ENCODE measurements at places on chromosomes 6 and 20.

- no peak for DNase-seq
Measured at GRCh38 chr20:59010995-59011873, 4.2 kb upstream of the CTSZ start.

DNA sequence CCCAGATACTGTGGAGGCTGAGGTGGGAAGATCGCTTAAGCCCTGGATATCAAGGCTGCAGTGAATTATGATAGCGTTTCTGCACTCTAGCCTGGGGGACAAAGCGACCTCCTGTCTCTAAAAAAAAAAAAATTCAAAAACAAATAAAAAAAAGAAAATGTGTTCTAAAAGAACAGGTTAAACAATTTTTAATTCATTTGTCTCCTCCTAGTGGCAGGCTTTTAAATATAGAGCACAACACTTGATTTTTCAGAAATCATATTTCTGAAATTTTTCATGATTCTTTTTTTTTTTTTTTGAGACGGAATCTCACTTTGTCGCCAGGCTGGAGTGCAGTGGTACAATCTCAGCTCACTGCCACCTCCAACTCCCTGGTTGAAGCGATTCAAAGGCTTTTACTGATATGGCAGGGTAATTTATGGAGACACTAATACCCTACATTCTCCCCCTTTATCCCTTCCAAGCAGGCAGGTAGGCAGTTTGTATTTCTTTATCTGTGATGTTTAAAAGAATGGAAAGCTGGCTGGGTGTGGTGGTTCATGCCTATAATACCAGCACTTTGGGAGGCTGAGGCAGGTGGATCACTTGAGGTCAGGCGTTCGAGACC lies 8.7 kb upstream of the GTF3C6 start:
- no peak for DNase-seq

DNA sequence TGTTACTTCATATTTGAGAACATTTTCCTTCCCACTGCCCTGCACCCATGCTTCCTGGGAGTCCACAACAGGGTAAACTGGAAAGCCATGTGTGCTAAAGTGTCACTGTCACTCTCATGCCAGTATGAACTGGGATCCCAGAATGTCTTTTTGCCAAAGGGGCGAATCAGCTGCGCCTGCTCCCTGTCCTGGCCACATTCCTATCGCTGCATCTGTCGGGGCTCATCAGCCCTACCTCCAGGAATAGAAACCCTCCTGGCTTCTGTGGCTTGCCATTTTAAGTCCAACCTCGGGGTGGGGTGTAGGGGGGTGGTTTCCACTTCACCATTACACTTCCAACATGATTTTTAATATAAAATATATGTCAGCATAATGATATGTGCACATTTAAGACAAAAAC lies 933 bp downstream of the KLHL31 start:
- DNase-seq, result peak; percentile 76

- no peak for DNase-seq
Measured at GRCh38 chr6:99821164-99821563, 172.9 kb downstream of the MCHR2 start.

DNA sequence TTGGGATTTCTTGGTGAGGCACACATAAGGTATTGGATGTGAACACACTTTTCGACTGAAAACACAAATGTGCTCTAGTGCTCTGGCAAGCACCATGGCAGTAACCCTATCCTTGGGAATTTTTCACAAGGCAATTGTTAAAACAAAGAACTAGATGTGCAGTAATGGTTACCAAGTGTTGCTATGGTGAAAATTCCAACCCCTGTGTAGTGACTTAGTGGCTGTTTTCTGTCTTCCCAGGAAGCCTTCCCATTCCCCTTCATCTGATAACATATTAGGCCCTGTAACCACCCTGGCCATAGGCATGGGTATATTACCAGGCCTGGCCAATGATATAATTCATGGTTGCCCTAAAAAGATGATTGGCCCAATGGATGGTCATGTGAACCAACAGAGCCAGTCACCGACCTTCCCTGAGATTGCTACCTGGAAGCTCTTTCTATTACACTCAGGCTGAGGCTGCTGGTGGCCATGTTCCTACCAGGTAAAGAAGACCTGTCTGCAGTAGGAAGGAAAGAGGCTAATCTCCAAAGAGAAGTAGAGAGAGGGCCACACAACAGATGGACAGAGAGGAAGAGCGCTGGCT lies 4.1 kb downstream of the C20orf202 start:
- no peak for DNase-seq
